ENCODE measurements at places on chromosomes 6 and 20. TPM values are rescaled to one million over a fixed set of nuclear protein-coding genes. Genes with fewer than 3 reads are reported as not detected.

The BPI gene
- not detected for total RNA-seq

The NKAPL gene
- not detected for total RNA-seq

The LRRC73 gene
- total RNA-seq: 0.88 TPM

The DCBLD1 gene
- 24.0 TPM for total RNA-seq

The GINS1 gene
- 32.2 TPM for total RNA-seq

The PRR18 gene
- total RNA-seq: 0.11 TPM

The PSORS1C1 gene
- 6.1 TPM for total RNA-seq

The SERINC3 gene
- total RNA-seq: 89.6 TPM

The MLIP gene
- not detected for total RNA-seq
